ENCODE measurements at places on chromosomes 2 and 18.

GRCh38 chr2:128818248-128818647 lies 499.6 kb upstream of the HS6ST1 start:
- no peak for DNase-seq

DNA sequence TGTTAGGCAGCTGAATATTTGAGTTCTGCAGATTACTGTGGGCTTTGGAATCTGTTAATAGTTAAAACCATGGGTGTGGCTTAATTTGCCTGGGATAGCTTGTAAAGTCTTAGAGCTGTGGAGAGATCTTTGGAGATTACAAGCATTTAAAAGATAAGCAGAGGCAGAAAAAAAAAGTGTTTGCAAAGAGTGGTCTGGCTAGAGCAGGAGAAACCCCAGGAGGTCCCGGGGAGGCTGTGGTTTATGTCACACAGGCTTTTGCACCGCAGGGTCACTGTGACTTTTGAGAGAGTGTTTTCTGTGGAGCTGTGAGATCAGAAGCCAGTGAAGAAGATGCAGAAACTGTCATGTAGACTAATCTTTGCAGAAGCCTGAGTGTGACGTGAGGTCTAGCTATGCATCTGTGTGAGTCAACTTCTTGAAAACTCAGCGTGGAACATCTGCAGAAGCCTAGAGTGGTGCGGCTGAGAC lies 49.0 kb downstream of the SETBP1 start:
- no peak for DNase-seq

GRCh38 chr2:27152796-27153464 lies 4.1 kb downstream of the TCF23 start:
- DNase-seq = no peak

- DNase-seq = no peak
Observed at GRCh38 chr2:239312081-239312511, 88.7 kb downstream of the HDAC4 start.

- peak; percentile 34 for DNase-seq
Observed at GRCh38 chr18:69636529-69637301, 236.0 kb downstream of the DOK6 start.

DNA sequence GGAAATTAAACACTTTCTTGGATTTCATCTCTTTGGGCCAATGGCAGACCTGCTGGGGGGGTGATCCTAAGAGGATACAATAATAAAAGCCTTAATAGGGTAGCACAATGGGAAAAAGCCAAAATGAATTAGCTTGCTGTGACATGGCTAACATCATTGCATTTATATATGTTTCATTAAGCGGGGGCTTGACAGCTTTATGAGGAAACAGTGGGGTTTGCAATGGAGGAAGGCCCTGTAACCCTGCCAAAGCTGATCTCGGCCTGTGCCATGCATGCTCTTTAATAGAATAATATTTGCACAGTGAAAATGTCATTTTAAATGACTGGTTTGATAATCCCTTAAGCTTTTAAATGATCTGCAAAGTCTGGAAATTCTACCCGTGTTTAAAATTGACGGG lies 291.5 kb downstream of the SLC4A3 start:
- DNase-seq = no peak

- peak; percentile 4 for DNase-seq
Observed at GRCh38 chr2:240963065-240963867, 35.2 kb upstream of the SNED1 start.

GRCh38 chr18:9653390-9653789 lies 39.0 kb upstream of the PPP4R1 start:
- no peak for DNase-seq

- no peak for DNase-seq
Observed at GRCh38 chr18:23380817-23381216, 72.3 kb upstream of the RIOK3 start.

DNA sequence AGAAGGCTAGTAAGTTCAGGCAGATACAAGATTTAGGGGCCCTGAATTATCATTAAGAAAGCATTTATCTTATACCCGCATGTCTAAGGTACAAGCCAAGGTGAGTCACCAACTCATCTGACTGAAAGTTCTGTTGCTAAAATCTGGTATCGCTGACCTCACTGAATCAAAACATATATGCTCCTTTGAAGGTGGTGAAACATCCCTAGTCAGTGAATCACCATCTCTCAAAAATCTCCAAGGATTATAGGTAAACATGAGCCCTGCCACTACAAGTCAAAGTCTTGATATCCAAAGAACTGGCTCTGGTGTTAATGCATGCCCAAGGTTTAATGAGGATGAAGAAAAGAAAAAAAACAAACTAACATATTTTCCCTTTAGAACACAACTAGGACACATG lies 43.5 kb downstream of the IRS1 start:
- DNase-seq = no peak

DNA sequence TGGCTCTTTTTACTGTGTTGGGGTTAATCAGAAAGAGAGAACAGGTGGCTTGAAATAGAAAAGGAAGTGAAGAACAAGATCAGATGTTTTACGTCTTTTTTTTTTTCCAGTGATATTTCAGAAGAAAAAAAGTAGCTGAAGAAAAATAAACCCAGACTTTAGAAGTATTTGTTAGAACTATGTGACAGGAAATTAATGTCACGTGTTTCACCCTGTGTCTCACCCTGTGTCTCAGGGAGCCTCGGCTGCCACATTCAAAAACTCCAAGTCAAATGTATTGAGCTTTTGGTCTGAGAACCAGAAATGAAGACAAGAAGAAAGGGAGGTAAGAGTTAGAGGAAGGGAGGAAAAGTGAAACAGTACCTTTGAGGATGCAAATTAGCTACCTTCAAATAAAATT lies 38.0 kb downstream of the AKAIN1 start:
- DNase-seq = no peak

GRCh38 chr2:197378494-197379307 lies 56.1 kb downstream of the SF3B1 start:
- DNase-seq = peak; percentile 69

DNA sequence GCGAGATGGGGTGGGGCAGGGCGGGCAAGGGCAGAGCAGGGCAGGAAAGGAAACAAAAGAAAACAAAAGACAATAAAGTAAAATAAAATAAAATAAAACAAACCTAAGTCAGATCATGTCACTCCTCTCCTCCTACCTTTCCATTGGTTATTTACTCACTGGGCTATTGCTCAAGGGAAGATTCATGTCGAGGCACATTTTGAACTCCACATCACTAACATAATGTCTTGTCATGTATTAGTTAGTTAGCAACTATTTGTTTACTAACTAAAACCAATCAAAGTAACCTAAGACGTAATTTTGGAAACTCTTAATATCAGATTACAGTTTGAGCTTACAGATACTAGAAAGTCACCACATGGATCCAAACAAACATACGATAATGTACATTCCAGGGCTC lies 2.2 kb downstream of the C1D start:
- no peak for DNase-seq

DNA sequence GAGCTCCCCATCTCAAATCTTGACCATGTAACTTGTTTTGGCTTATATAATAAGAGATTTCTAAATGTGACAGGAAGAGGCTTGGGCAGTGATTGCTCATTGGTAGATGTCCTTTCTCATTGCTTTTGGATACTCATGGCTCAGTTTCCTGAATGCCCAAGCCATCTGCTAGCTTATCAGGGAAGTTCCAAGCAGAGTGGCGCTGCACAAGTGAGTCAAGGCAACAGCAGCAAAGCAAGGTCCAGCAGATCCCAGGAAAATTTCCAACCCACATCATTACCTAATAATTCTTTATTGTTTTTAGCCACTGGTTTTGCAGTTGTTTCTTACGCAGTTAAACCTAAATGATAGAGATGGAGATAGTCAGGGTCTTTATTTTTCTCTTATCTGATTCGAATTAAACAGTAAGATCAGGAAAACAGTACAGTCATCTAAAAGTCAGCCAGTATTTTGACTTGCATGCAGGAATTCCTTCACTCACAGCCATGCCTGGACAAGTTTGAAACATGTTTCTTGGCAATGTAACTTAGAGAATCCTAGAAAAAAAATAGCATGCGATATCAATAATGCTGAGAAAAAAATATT lies 349.7 kb upstream of the TMEFF2 start:
- no peak for DNase-seq

DNA sequence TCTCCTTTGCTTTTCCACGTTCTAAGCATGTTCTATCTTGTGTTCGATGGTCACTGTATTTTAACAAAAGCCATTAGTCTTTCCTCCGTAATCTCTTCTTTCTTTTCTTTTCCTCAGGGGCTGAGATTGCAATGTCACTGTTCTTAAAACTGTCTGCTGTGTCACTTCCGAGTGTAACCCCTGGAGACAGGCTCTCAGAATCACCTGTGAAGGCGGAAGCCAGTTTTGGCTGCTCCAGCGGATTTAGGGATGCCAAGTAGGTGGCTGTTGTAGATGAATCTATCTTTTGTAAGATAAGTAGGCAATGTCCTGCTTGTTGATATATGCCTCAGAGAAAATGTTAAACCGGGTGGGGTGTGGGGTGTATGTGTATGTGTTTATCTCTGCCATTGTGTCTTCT lies 94.7 kb upstream of the L3MBTL4 start:
- DNase-seq = no peak

GRCh38 chr2:15614545-15615300 lies 23.1 kb downstream of the DDX1 start:
- no peak for DNase-seq

- DNase-seq = no peak
Observed at GRCh38 chr2:37110306-37111212, 26.2 kb downstream of the GPATCH11 start.

DNA sequence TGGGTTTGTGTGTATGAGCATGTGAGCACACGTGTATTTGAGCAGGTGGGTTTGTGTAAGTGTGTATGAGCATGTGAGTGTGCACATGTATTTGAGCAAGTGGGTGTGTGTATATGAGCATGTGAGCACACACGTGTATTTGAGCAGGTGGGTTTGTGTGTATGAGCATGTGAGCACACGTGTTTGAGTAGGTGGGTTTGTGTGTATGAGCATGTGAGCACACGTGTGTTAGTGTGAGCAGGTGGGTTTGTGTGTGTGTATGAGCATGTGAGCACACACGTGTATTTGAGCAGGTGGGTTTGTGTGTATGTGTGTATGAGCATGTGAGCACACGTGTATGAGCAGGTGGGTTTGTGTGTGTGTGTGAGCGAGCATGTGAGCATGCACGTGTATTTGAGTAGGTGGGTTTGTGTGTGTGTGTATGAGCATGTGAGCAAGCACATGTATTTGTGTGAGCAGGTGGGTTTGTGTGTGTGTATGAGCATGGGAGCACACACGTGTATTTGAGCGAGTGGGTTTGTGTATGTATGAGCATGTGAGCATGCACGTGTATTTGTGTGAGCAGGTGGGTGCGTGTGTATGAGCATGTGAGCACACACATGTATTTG lies 169.7 kb downstream of the TWIST2 start:
- no peak for DNase-seq

DNA sequence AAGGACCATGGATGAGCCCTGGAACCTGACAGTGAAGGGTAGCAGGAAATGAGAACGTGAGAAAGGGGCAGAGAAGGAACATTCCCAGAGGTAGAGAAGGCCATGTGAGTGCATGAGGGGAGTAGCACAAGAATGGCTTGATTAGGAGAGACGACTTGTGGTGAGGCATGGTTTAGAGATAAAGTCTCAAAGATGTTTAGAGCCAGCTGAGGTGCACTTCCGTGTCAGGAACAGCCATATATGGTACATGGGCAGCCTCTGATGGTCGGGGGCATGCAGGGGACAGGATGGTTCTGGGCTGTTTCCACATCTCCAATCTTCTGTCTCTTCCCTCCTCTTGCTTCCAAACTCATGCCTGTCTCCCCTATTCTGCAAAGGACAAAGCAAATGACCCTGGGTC lies 28.8 kb upstream of the EFEMP1 start:
- DNase-seq = no peak

GRCh38 chr2:238389988-238390589 lies 36.6 kb upstream of the ASB1 start:
- no peak for DNase-seq

DNA sequence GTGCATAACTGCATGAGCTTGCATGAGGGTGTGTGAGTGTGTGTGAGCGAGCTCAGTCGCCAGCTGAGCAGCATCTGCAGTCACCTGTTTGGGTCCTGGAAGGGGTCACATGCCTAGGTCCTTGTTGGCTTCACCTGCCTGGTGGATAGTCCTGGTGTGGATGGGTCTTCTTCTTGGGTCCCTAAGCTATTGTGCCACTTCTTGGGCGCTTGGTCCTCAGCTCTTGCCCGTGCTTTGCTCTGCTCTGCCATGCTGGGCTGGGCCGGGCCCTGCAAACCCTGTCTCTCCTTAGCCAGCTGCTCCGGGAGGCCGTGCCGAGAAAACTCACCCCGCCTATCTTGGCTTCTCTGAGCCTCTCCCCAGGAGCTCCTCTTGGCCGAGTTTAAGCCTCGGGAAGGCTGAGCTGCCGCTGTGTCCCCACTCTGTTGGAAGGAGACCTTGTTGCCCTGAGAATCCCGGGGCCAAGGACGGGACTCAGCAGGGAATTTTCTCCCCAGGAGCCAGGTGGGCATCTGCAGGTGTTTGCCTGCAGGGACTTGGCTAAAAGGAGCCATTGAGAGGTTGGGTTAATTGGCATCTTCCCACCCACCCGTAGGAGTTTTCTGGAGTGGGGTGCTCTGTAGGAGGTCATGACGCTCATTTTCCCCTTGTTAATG lies 300.8 kb downstream of the NDUFA10 start:
- no peak for DNase-seq

DNA sequence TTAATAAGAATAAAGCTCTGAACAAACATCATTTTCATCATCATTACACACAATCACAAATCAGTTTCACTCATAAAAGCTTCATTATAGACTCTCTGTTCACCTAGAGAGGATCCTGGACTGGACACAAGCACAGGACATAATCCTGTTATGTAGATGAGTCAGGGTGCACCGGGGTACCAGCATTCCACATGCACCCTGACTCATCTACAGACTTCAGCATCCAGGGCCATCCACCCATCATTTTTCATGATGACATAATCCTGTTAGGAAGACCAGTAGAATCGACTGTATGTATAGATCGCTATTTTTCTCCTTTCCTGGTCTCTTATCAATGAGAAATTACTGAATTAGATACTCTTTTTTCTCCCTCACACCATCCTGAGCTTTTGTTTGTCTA lies 73.7 kb upstream of the PIK3C3 start:
- DNase-seq = no peak

DNA sequence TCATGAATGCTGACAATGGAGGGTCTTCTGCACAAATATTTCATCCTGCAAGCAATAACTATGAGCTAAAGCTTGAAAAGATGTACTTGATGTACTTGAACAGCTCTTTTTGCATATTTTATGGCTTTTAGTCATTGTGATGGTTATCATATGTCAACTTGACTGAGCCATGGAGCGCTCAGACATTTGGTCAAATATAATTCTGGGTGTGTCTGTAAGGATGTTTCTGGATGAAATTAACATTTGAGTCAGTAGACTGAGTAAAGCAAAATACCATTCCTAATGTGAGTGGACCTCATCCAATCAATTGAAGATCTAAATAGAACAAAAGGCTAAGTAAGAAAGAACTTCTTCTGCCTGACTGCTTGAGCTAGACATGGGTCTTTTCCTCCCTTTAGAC lies 509.0 kb downstream of the BCL11A start:
- no peak for DNase-seq
